ENCODE measurements at places on chromosomes 12 and 14.

- no peak for DNase-seq
These were observed 48.8 kb upstream of the GPR68 start for GRCh38 chr14:91293281-91293680.

DNA sequence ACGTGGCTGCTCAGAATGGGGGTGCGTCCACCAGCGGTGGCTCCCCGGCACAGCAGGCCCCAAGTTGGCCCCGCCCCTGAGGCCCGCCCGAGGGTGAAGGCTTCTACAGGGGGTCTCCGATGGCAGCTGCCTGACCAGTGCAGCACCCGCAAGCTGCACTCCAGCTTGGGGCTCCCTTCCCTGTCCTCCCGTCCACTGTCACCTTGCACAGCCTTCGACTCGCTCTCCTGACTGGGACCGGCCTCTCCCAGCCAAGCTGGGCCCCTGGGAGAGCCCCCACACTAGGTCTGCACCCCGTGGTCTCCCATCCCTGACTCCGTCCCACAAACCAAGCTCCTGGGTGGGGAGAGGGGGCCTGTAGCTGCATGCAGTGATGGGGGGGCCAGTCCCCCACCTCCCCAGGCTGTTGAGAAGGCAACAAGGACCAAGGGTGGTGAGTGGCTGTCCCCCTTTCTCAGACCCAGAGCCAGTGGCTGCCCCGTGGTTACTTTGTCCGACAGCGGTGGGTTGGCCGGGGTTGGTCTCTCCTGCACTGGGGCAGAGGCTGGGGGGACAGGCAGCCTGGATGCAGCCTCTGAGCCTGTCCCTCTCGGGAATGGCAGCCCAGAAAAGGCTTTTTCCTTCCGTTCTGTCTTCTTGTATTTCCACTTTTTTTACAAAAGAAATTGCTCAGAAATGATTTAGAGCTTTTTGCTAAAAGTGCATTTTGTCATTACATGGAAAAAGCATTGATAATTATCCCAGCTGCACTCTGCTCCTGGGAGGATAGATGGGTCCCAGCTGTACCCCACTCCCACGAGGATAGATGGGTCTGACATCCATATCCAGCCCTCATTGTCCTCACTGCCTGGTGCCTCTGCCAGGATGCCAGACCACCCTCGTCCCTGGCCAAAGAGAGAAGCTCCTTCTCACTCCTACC is 217.0 kb downstream of the KIF26A start:
- no peak for DNase-seq

DNA sequence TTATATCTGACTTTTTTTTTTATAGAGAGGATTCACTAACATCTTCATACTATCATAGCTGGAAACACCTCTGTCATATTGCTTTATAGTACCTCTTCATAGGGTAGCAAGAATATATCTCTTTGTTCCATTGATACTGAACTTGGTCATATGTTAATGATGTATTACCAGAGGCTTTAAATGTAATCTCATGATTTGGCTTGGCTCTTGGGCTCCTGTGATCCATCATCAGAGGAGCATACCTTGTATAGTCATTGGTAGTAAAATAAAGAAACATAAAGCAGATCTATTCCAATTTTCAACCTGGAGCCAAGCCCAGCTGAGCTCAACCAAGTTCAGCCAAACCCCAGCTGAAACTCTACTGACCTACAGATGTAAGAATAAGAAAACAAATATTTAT is 43.2 kb upstream of the GRIN2B start:
- DNase-seq: no peak

- DNase-seq: no peak
These were observed 12.9 kb downstream of the MED13L start for GRCh38 chr12:116264525-116265070.

DNA sequence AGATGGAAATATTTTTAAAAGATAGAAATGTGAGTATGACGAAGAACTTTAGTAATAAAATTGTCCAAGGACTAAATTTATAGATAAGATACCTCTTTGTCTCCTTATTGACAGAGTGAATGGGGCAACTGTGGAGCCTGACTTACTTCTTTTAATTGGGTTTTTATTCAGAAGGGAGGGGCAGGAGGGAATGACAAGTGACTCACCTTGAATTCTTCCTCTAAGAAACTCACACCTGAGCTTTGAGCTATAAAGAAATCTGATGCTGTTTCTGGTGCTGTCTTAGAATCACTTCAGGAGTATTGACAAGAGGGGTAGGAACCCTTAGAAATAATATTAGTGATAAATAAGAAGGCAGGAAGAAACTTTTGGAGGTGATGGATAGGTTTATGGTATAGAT is 951 bp downstream of the NR1H4 start:
- no peak for DNase-seq

DNA sequence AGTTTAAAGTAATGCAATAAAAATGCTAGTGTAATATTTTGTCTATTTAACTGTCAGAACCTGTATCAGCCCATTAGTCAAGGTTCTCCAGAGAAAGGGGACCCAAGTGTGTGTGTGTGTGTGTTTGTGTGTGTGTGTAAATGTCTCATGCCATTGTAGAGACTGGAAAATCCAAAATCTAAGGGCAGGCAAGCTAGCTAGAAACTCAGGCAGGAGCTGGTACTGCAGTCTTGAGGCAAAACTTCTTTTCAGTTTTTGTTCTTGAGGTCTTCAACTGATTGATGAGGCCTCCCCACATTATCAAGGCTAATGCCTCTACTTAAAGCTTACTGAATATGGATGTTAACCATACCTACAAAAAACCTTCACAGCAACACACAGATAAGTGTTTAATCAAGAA is 126.7 kb downstream of the PRKD1 start:
- DNase-seq: no peak

- no peak for DNase-seq
These were observed 237.2 kb upstream of the FKBP4 start for GRCh38 chr12:2557597-2557996.

GRCh38 chr12:88985631-88986030 is 366.7 kb downstream of the DUSP6 start:
- DNase-seq: no peak

DNA sequence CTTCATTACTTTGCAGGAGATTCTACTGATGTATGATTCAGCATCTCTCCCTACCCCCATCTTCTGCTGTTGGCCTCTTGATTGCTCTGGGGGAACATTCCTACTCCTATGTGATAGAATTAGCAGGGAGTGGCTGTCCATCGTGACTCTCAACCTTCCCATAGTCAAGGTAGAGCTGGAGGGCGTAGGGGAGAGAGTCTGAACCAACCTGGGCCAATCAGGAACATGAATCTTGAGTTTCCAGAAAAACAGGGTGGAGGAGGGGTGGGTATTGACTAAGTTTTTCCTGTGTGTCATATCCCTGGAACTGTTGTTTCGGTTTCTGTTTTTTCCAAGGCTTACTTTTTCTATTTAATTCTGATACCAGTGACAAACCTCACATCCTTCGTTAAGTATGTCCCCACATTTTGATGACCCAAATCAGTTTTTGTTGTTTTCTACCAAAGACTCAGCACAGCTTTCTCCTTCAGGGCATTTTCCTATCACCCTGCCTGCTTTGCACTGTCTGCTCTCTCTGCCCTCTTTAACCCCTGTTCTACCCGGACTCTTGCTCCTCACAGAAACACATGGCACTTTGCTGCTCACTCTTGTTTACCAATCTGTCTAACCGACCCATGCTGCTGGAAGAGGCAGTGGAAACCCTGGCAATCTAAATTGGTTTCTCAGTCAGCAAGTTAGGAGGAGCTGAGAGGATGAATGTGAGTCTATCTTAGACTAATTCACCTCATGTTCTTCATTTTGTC is 1428.3 kb downstream of the AACS start:
- DNase-seq: no peak

- no peak for DNase-seq
These were observed 15.0 kb downstream of the PMCH start for GRCh38 chr12:102182635-102183034.

GRCh38 chr12:93784339-93785086 is 107.3 kb downstream of the CRADD start:
- no peak for DNase-seq

DNA sequence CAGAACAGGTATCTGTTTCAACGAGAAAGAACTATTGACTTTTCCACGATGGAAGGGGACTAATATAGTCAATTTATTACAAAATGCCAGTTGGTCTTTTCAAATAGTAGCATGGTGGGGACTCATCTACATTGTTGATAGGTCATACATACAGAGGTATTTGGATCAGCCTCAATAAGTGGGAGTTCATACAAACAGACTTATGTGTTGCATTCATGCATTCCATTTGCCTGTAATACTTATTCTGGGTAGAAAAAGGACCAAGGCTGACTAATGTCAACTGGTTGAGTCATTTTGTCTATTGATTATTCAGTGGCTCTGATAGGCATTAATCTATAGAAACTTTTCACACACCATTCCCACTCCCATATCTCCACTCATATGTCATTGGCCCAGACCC is 41.5 kb upstream of the GLIPR1 start:
- no peak for DNase-seq

DNA sequence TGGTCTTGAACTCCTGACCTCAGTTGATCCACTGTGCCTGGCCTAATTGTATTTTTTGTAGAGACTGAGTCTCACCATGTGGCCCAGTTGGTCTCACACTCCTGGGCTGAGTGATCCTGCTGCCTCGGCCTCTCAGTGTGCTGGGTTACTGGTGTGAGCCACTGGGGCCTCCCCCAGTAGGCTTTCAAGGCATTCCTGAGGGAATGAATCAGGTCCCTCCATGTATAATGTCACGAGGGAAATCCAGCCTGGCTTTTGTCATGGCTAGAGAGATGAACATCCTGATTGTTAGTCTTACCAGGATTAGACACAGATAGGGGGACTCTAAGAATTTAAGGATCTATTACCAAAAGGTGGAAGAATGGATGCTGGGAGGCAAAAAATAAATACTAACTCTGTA is 51.9 kb downstream of the CPSF2 start:
- no peak for DNase-seq

GRCh38 chr14:58639198-58639565 is 1.4 kb downstream of the DACT1 start:
- no peak for DNase-seq

DNA sequence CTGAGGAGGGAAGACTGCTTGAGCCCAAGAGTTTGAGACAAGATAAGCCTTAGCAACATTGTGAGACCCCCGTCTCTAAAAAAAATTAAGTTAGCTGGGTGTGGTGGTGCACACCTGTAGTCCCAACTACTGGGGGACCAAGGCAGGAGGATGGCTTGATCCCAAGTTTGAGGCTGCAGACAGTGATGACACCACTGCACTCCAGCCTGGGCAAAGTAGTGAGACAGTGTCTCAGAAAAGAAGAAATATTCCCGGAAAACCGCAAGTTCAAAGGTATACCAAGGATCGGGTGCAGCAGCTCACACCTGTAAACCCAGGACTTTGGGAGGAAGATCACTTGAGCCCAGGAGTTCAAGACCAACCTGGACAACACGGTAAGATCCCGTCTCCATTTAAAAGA is 5.8 kb downstream of the PTGES3 start:
- DNase-seq: no peak

DNA sequence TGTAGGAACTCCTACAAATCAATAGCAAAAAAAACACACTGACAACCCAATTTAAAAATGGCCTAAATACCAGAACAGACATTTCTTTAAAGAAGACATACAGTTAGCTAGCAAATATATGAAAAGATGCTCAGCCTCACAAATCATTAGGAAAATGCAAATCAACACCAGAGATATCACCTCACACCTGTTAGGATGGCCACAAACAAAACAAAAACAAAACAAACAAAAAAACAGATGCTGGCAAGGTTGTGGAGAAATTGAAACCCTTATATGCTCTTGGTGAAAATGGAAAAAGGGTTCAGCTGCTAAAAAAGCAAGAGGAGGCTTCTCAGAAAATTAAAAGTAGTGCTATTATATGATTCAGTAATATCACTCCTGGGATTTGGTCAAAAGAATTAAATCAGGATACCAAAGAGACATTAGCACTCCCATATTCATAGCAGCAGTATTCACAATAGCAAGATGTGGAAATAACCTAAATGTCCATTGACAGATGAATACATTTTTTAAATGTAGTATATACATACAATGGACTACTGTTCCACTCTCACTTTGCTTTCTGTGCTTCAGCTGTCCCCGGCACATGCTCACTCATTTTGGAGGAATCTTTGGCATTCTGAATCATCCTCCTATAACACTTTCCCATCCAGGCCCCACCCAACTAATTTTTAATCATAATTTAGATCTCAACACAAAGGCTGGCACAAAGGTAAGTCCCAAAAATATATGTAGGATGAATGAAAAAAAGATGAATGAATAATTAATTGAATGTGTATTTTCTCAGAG is 99.1 kb downstream of the SYT1 start:
- DNase-seq: no peak

- DNase-seq: no peak
These were observed 129.5 kb downstream of the FBXL14 start for GRCh38 chr12:1464925-1465324.

DNA sequence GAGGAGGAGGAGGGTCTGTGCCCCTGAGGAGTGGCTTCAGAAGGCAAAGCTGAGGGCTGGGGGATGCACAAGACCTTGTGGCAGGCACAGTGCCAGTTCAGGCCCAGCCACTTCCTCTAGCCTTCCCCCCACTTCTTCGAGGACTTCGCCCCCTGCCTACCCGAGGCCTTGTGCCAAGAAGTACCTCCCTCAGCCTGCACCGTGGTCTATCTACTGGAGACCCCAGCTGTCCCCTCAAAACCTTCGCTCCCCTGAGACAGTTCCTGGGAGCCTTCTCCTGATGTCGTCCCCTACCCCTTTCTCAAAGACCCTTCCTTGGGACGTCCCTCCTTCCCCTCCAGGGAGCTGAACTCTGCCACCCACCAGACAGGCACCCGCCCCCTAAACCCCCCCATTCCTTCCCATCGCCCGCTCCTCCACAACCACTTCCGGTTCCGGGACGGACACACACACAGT is 604 bp downstream of the ZNF384 start:
- DNase-seq: peak; percentile 67

GRCh38 chr12:19739195-19739776 is 300.0 kb downstream of the AEBP2 start:
- no peak for DNase-seq

DNA sequence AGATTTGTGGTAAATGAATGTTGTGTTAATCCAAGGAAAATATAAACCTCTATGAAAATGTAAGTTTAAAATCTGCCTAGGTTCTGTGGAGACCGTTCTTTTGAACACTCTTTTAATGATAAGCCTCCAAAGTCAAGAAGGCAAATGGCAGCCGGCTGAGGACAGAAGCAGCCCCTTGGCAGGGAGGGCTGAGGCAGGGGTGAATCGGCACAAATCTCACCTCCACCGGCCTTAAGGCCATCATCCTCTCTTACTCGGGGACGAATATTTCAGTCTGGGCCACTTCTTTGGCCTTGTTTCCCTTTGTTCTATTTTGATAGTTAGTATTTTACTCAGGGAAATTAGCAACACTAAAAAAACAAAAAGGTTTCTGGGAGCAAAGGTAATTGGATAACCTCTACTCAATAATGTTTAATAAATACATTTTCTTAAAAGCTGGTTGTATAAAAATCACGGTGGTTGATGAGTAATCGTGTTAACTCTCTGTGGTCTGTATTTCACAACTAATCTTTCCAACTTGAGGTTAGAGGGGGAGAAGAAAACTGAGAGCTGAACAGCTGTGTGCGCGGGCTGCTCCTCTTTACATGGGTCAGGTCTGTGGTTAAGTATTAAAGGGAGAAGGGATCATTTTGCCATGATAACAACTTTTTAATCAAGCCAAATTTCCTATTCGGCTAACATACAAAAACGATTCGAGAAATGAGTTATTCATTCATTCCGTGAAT is 18.6 kb downstream of the LGMN start:
- no peak for DNase-seq

Measured in omental fat pad (tissue), 4 donors.